ENCODE measurements at places on chromosomes 3 and 15. TPM values are rescaled to one million over a fixed set of nuclear protein-coding genes. Genes with fewer than 3 reads are reported as not detected.

- no peak for DNase-seq
These were observed 55.1 kb downstream of the MYH15 start for GRCh38 chr3:108455212-108455705.

- no peak for DNase-seq
These were observed 1.0 kb upstream of the RAB8B start for GRCh38 chr15:63188247-63188925.

- peak; percentile 35 for DNase-seq
These were observed 5.8 kb downstream of the CELSR3 start for GRCh38 chr3:48656841-48657281.

DNA sequence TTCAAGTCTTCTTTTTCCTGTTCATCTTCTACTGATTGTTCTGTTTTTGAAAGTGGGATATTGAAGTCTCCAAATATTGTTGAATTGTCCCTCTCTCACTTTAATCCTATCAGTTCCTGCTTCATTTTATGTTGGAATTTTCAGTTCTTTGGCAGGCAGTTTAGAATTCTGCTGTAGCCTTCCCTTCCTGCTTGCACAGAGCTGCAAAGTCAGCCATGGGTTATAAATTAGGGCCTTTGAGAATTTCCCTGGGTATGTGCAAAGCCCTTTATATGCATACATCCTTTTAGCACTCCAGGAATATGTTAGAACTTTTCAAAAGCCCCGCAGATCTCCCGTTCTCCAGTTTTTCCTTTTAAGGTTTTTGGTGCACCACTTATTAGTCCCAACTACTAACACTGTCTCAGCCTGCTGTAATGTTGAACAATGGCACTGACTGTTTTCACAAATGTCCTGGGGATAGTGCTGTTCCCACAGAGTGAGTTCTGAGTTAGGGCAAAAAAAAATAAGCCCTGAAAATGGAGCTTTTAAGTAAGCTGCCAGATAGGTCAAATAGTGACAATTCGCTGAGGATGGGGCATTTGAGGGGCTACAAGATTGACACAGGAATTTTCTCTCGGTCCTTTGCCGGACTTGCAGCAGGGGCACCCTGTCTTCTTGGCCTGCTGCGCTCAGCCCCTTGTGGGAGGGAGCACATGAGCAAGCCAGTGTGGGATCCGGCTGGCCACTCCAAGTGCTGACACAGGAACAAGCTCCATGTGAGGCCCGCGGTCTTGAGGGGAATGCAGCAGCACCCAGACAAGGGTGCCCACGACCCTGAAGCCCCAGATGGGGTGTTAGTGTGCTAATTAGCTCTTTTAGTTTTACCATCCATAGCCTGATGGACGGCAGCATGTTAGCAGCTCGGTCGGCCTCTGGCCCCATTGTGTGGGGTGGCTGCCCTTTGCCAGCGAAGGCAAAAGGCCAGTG is 96.0 kb downstream of the VPS8 start:
- no peak for DNase-seq

DNA sequence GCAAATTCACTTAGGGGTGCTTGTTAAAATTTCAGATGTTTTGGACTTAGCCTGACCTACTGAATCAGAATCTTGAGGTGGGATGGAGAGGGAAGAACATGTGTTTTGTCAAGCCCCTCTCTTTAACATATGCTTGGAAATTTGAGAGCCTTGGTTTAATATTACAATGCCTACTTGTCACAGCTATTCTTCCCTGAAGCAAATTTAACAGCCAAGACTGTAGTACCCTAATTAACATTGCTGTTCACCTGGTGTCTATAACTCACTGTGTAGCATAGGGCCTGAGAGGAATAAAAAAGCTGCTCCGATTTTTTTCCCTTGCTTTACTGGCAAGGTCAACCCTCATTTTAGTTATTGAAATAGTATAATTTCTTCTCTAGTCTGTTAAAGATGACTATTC is 880.1 kb downstream of the CADM2 start:
- no peak for DNase-seq

GRCh38 chr3:2153053-2153452 is 54.4 kb downstream of the CNTN4 start:
- no peak for DNase-seq

The FYCO1 gene
- 2.6 TPM for polyA plus RNA-seq

The SNTN gene
- polyA plus RNA-seq, result not detected

The ERICH6 gene
- 0.14 TPM for polyA plus RNA-seq

The GPR27 gene
- 0.18 TPM for polyA plus RNA-seq

- DNase-seq, result no peak
These were observed 76.4 kb downstream of the CGGBP1 start for GRCh38 chr3:87982421-87982820.

The BHLHE40 gene
- 10.0 TPM for polyA plus RNA-seq

GRCh38 chr15:79132770-79133169 is 42.2 kb upstream of the RASGRF1 start:
- DNase-seq, result no peak

The GRAMD1C gene
- polyA plus RNA-seq, result 0.39 TPM

The ZNF717 gene
- 8.6 TPM for polyA plus RNA-seq

DNA sequence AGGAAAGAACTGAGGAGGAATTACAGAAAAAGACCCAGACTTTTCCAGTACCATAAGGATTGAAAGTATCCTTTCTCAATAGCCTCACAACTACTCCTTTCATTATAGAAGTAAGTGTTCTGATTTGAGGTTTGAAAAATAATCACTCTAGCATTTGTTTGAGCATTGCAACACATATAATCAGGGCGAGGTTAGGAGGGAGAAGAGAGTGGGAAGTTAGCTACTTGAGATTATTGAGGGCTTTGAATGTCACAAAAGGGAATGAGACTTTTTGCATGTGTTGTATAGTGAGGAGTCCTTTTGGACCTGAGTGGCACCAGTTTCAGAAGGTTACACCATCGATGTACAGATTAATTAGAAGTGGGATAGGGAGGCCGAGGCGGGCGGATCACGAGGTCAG is 65.2 kb upstream of the TNIK start:
- no peak for DNase-seq

DNA sequence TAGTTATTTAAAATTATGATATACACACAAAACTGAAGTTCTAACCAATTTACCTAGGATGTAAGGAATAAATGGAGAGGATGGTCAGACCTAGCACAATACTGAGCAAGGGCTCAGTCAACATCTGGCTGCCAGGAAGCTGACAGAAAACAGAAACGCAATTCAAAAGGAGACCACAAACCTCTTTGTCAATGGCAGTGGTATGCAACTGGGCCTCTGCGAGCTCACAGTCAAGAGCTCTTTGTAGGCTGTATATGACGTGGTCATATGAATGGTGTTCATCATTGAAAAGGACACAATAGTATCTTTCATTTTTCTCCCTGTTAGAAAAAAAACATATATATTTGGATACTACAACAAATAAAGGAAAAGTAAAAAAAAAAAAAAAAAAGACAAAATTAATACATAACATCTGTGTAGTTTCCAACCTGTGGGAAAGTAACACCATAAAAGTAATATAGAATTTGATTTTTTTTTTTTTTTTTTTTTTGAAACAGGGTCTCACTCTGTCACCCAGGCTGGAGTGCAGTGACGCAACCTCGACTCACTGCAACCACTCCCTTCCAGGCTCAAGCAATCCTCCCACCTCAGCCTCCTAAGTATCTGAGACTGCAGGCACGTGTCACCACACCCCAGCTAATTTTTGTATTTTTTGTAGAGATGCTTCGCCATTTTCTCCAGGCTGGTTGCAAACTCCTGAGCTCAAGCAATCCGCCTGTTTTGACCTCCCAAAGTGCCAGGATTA is 37.9 kb downstream of the UBR1 start:
- no peak for DNase-seq

The KBTBD13 gene
- not detected for polyA plus RNA-seq

The GOLGA6L7 gene
- polyA plus RNA-seq, result not detected

The PPP2R3A gene
- 0.51 TPM for polyA plus RNA-seq

DNA sequence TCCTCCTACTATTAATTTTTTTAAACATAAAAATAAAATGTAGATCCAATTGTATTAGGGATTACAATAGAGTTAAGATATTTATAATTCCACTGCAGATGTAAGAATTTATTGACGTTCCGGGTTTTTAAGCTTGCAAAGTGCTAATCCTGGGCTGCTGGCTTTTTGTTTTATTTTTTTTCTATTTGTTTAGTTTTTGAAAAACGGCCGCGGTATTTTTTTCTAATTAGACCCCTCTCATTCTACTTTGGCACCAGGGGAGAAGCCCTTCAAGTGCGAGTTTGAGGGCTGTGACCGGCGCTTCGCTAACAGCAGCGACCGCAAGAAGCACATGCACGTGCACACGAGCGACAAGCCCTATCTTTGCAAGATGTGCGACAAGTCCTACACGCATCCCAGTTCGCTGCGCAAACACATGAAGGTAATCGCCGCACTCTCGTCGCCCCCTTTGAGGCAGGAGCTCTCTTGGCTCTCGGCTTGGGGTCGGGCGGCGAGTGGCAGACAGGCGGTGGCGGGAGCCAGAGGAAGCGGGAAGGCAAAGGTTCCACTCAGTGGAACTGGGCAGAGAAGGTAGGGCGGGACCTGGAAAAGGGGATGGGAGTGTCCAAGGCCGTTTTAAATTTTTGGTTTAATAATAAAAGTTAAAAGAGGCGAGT is 3.2 kb downstream of the ZIC1 start:
- DNase-seq, result no peak

All from naive thymus-derived CD8-positive, alpha-beta T cell (primary cell).